ENCODE measurements at places on chromosomes 5 and 9.

- DNase-seq = no peak
These were observed 634.3 kb downstream of the ISL1 start for GRCh38 chr5:52017567-52017966.

GRCh38 chr5:82359272-82359671, 81.1 kb upstream of the RPS23 start:
- DNase-seq = no peak

- DNase-seq = no peak
These were observed 230.6 kb downstream of the GNA14 start for GRCh38 chr9:77417566-77417965.

DNA sequence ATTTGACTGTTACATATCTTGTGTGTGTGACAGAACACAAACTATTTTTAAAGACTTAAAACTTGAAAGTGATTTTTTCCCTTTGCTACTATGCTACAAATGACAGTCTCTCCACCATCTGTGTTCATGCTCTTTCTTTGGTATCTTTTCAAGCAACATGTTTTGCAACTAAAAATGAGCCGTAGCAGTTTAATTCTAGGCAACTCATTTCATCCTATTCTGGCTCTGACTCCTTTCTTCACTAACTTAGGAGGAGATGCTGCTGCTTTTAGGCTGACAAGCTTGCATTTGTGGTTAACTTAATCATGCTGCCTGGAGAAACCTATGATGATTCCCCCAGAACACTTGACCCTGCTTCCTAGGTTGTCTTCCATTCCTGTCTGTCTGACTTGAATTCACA, 100.6 kb downstream of the HACD4 start:
- DNase-seq = no peak

DNA sequence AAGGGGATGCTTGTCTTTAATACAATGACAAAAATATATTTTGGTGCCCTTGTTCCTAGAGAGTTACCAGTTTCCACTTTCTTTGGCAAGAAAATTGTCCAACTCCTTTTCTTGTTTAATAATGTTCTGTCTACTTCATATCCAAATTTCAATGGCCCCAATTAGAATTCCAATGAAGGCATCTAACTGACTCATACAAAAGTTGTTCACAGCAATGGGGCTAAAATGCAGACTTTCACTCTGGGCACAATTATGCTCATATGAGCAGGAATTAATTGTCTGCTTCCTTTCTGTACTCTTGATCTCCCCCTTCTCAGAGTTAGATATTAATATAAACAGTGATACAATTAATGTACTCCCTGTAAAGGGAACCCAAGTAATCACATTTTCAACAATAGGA, 42.1 kb upstream of the ZNF622 start:
- no peak for DNase-seq

- no peak for DNase-seq
These were observed 574.5 kb upstream of the TLE4 start for GRCh38 chr9:78997296-78997695.

DNA sequence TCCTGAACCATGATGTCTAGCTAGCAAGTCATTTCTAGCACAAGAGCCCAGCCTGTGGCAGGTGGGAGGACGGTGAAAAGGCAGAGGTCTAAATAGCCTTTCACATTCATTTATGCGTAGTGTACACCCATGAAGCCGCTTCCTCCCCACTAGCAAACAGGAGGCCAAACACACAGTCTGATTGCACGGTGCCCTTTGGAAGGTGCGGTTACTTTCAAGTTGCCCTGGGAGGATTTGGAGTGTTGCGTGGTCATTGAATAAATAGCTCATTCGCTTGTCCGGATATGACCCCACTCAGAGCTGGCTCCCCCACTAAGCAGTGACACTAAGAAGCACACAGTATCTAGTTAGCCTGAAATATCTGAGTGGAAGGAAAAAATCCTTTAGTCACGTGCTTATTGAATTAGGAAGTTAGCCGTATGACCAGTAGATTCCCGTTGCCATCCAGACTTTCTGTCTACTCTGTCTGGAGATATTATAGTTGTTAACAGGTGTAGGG, 664 bp upstream of the ARSB start:
- peak; percentile 74 for DNase-seq
